ENCODE measurements at places on chromosomes 5 and 9.

DNA sequence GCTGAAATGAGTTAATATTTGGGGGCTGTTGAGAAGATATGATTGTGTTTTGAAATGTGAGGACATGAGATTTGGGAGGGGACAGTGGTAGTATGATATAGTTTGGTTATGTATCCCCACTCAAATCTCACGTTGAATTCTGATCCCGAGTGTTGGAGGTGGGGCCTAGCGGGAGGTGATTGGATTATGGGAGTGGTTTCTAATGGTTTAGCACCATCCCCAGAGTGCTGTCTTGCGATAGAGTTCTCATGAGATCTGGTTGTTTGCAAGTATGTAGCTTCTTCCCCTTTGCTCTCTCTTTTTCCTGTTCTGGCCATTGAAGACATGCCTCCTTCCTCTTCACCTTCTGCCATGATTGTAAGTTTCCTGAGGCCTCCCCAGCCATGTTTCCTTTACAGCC lies 386.0 kb downstream of the ARRDC3 start:
- DNase-seq: no peak

- DNase-seq: peak; percentile 85
Observed at GRCh38 chr9:127921557-127922120, 4.8 kb upstream of the ST6GALNAC4 start.

DNA sequence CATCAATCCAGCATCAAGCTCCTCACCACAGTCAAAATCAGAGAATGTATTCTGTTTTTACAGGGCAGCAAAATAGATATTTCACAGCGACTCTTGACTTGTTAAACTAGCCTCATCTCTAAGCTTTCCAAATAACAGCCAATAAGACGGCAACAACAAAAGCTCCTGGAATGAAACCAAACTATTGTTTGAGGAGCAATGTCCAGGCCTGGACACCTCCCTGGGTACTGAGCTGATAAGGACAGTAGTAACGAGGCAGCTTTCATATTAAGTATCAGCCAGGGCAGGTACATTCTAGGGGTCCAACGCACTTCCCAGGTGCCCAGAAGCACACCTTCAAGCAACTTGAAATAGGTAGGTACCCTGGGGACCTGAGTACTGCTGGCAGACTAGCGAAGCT lies 260.3 kb downstream of the ENC1 start:
- DNase-seq: no peak

DNA sequence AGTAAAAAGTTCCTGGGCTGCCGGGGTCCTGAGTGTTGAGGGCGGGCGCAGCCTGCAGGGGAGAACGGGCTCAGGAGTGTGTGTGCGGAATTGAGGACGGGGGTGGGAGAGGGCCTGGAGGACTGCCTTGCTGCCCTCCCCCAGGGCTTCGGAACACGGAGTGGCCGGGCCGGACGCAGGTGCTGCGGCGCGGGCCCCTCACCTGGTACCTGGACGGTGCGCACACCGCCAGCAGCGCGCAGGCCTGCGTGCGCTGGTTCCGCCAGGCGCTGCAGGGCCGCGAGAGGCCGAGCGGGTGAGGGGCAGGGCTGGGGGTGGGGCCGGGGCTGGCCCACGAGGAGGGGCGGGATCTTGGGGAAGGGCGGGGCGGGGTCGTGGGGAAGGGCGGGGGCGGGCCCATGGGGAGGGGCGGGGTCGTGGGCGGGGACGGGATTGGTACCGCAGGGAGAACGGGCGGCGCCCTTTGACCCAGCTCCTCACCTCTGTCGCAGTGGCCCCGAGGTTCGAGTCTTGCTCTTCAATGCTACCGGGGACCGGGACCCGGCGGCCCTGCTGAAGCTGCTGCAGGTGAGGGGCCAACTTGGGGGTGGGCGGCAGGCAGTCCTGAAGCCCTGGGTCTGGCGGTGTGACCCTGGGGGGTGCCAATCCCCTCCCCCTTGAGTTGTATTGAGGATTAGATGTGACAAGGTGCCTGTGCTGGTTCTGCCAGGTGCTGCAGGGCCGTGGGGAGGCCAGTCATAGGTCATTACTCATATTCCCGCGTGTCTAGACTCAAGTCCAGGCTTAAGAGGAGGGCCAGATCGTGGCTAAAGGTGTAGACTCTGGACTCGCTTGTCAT lies 7.1 kb downstream of the FPGS start:
- no peak for DNase-seq

DNA sequence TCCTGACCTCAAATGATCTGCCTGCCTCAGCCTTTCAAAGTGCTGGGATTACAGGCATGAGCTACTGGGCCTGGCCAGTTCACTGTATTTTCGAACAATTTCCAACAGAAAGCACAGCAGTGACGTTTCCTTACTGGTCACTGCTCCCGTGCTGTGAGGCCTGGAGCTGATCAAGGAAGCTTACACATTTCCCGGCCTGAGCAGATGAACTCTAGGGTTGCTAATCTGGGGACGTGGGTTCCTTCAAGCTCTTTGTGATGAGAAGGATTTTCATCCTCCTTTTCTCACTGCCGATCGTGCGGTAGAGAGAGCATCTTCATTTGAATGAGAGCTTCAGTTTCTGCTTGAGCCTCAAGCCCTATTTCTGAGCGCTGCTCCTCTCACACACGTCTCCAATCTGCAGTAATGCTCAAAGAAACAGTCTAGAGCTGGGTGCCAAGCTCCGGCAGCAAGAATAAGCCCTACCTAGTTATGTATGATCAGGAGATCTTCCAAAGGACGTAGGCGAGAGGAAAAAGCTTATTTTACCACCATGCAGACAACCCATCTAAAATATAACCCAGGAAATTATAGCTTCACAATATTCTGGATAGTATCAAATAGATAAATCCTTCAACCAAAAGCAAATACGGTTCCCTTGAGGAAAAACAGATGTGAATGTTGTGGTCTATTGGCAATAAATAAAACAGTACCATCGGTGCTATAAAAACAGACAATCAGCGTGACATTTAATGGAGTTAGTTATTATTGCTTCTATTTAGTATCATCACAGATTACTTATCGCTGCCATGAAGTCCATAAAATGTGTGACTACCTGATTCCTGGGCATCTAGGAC lies 7.3 kb upstream of the SPATA24 start:
- DNase-seq: no peak

GRCh38 chr5:6704361-6704851 lies 8.8 kb upstream of the TENT4A start:
- no peak for DNase-seq

DNA sequence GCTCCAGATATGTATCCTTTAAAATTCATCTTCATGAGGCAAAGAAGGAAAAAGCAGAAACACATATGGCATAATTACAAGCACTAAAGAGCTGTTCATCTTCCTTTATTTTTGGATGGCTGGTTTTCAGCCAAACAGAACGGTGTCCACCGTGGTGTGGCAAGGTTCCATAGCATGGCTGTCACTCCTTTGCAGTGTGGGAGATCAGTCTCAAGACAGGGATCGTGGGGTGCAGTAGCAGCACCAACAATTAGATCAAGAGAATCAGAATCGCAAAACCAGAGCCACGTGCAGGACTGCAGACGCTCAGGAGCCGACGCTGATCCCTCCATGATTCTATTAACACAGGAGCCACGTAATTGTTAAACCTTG lies 79.5 kb downstream of the SEMA4D start:
- DNase-seq: no peak

GRCh38 chr9:13588151-13589033 lies 308.9 kb upstream of the MPDZ start:
- DNase-seq: no peak

DNA sequence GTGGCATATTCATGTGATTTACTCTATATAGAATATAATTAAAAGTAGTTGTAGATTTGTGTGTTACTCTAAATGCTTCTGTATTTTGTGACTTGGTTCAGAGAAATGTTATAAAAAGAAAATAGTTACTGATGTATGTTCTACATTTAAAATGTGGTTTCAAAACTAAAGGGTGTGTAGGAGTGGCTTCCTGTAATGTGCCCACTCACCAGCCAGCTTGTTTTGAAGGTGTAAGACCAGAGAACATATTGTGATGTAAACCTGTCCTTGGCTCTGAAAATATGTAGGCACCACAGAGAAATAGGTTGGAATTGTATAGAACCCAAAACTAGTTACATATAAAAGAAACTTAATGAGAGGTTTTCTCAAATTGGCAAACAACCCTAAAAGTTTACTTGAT lies 51.2 kb upstream of the ARRDC3 start:
- peak; percentile 31 for DNase-seq

DNA sequence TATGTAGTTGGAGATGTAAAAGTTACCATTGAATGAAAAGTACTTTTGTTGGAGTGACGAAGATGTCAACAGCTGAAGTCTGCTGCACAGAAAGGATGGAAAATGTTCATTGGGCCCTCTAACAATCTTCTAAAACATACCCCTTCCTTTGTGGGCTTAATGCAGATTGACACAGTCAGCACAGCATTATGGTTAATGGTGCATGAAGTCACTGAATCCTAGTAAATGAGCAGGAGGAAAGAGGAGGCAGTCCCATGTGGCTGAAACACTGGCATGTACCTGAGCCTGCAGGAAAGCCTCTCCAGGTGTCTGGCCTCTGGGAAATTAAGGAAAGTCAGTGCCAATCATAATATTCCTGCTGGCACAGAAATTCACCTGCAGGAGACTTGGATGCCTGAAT lies 153.8 kb downstream of the ARL15 start:
- no peak for DNase-seq

- DNase-seq: no peak
Observed at GRCh38 chr9:83630938-83631457, 8.1 kb downstream of the IDNK start.

- DNase-seq: no peak
Observed at GRCh38 chr5:170113522-170113900, 7.8 kb downstream of the FOXI1 start.

DNA sequence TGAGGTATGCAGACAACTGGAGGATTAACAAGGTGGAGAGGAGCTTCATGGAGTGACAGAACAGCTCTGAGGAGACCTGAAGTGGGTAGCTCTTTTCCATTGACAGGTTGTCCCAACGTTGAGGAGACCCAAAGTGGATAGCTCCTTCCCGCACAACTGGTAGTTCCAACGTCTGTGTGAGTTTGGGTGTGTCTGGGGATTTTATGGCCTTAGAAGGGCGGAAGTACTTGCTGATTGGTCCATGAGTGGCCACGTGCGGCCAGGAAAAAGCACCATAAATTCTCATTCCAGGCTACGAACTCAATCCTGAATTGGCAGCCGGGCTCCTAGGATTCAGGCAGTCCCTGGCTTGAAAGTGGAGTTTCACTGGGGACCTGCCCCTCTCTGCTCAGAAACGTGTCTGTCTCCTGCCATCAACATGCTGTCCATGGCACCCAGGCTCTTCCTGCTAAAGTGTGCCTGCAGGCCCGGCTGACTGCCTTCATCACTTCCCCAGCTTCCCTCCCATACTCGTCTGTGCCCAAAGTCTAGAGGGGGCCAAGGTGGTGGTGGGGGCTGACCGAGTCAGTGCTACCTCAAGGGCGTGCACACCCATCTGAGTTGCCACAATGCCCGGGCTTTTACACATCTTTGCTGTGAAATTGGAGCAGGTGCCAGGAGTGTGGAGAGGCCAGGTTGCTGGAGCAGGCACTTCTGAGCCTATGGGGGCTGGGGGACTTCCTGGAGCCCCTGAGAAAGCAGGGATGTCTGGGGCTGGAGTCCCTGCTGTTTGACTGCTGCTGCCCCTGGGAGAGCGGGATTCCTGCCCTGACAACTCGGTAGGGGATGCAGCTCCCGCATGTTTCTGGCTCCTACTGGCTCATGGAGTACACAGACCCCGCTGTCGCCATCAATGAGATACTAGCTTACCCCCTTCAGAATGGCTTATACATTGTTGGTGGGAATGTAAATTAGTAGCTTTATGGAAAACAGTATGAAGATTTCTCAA lies 2034.6 kb upstream of the ACO1 start:
- no peak for DNase-seq

DNA sequence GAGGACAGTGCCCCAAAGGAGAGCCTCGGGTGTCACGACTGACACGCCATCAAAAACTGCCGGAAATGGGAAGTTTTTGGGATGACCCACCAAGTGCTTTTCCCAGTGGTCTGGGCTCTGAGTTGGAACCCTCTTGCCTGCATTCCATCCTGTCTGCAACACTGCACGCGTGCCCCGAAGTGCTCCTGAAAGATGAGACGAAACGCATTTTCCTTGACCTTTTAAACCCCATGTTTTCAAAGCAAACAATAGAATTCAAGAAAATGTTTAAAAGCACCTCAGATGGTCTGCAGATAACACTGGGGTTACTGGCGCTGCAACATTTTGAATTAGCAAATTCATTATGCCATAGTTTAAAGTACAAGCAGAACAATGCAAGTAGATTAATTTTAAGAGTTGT lies 92.9 kb downstream of the ANKRD18A start:
- DNase-seq: no peak

DNA sequence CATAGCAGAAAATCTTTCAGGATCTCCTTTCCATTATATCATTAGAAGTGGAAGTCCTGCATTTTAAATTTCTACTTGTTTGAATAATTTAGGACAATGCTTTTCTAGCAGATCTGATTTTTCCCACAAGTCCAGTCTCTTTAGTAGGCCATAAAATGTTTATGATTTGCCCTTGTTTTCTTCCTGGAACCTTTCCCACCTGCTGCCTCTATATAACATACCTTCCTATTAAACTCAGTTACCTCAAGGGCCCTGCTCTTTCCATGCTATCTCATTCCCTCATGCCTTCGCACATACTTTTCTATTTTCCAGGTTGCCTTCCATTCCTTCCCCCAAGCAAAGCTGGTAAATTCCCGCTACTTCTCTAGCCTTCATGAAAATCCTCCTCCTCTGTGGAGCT lies 187.0 kb upstream of the EFNA5 start:
- no peak for DNase-seq

DNA sequence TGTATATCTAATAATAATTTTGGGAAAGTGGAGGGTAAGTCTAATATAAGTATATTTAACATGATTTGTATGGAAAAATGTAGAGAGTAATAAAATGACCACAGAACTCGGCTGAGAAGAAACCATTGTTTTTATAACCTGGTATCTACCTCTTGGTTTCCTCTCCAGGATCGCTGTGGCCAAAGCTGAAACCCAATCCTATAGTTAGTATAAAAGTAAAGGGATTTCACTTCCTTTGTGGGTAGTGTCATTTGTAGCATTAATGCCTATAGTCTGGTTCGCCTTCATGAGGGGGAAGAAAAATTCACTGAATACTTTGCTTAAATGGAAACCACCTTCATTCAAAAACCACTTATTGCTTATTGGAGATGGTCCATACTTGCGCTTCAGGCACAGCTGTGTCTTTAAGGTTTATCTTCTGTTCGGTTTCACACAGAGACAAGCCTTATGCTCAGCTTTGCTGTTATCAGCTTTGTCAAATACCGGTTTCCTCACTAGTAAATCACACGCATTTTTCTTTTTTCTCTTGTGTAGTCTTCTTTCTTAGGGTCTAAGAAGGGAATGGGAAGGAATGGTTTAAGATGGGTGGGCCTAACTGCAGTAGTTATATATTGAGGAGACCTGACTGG lies 12.1 kb downstream of the PIK3R1 start:
- DNase-seq: no peak

DNA sequence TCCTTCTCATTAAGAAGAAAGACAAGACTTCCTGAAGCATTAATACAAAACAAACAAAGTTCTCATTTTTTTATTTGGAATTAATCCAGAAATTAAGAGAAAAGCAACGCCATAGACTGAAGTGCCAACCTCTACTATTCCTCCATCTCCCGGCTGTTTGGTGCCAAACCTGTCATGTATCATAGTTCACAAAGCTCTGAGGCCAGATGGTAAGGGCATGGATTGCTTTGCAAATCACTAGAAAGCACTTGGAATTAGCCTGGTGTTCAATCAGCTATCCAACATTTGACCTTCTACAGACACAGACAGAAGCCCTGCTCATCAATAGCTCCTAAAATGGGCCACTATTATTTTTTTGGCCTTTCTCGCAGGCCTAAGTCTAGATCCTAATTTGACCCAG lies 33.8 kb downstream of the HTR1A start:
- no peak for DNase-seq

All from CD4-positive, alpha-beta T cell treated with Interleukin-17A for 4 hours (primary cell).